H4 (cell line): ENCODE measurements at places on chromosomes 12 and 14. TPM values are rescaled to one million over a fixed set of nuclear protein-coding genes. Genes with fewer than 3 reads are reported as not detected.
A peak's percentile ranks its signal among the peaks of the same experiment; 100 is the strongest.

Gene ALG10B
- total RNA-seq: 2.4 and 4.7 TPM in 2 replicates

- DNase-seq: peak; percentile 98
These were observed 197.0 kb upstream of the AMIGO2 start for GRCh38 chr12:47276621-47277309.

Gene MANSC1
- total RNA-seq: 0.39 and 0.52 TPM in 2 replicates

Gene PMCH
- not detected in 2 replicates for total RNA-seq

DNA sequence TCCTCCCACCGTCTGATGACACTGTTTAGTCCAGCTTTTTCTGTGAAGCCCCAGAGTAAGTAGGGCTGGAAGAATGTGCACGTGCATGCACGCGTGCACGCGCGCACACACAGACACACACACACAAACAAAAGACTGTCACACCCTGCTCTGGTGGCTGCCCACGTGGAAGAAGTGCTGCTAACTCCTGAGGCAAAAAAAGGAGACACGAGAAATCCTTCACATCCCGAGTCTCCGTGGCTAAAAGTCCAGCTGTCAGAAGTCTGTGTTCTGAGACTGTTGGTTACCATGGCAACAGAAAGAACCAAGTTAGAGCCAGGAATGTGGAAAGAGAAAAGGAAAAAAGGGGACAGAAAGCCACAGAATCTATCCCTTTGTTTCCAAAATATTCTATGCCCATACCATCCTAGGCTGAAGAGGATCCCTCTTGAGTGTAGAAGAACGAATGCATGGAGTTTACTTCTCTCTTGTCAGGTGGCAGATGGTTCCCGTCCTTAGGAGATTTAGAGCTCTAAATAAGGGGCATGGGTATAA, 1.6 kb upstream of the C12orf71 start:
- no peak for DNase-seq

Gene OAS3
- 39.1 and 46.8 TPM in 2 replicates for total RNA-seq

DNA sequence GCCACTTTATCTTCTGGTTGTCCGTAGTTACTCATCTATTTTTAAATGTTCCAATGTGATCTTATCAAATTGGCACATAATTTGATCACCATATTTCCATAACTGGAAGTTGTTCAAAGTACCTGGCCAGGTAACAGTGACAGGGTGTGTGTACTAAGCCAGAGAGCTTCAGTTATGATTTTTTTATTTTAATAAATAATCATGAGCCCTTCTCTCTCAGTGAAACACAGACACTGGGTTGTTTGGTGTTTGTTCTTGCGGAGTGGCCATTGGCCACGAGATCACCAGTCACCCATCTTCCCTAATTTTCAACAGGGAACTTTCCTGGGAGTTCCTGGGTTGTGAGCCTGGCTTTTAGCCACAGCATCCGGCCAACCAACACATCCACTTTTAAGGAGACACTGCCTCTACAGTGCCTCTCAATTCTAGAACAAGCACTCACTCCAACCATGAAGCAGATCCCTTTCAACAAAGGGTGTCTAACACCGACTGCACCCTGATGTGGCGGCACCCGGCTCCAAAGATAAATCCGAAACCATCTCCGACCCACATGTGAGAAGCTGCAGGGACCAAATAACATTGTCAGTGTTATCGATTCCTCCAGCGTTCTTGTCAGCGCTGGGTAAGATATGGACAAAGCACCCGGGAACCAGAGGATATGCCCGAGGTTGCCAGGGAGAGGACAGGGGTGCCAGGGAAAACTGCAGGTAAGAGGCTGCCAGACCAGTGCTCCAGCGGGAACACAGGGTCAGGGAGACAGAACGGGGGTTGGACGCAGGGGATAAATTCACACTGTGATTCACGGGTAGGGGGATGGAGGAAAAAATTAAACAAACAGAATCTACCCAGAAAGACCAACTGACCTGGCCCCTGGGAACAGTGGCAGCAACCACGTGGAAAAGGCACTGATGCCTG, 49.9 kb downstream of the FOXN3 start:
- DNase-seq: no peak

Gene KCNJ8
- 0.74 and 1.0 TPM in 2 replicates for total RNA-seq

DNA sequence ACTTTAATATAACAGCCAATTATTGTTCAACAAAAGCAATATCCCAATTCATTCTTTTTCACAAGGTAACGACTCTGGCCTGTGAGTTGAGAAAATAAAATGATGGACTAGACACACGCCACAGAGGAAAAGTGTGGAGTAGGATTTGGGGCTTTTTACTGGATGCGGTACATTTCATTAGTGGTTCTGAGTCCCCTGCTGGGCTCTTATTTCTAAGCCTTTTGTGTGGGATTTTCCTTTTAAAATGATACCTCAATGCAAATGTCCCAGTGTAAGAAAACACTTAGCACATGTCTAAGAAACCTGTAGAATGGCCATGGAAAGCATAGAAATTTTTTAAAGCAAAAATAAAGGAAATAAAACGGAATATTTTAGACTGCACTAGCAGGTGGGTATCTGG, 73.4 kb downstream of the C12orf42 start:
- no peak for DNase-seq

GRCh38 chr14:94473666-94474410, 2.2 kb downstream of the SERPINA9 start:
- DNase-seq: no peak

Gene NKX2-1
- total RNA-seq: 0.06 and 0.62 TPM in 2 replicates

GRCh38 chr12:128745772-128746689, 77.7 kb downstream of the SLC15A4 start:
- DNase-seq: no peak

- no peak for DNase-seq
These were observed 2.9 kb downstream of the PRMT5 start for GRCh38 chr14:22926316-22926715.

Gene GLT1D1
- not detected in 2 replicates for total RNA-seq

DNA sequence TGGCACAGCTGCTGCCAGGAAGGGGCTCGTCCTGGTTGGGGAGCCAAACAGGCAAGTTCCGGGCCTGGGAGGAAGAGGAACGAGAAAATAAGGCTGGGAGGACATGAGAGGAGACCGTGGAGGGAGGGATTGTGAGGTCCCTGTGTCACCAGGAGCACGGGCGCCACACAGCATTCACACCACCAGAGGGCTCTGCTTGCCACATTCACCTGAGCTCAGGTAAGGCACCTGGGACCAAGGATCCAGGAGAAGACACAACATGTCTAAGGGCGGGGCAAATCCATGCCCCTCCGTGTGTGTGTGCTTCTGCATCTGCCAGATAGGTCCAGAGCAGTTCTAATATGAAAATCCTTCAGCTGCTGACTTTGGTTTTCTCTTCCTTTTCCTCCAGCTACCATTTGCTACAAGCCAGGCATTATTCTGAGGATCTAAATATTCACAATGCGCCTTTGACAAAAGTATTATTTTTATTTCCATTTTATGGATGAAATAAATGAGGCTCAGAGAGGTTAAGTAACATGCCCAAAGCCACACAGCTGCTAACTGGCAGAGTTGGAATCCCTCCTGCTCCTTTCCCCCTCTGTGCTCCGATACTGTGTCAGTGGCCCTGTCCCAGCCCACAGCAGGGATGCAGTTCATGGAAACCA, 14.6 kb downstream of the RAPGEF3 start:
- DNase-seq: no peak

GRCh38 chr14:103445806-103446205, 60.6 kb downstream of the MARK3 start:
- no peak for DNase-seq

GRCh38 chr14:68824517-68825347, 31.9 kb upstream of the ZFP36L1 start:
- DNase-seq: peak; percentile 79

DNA sequence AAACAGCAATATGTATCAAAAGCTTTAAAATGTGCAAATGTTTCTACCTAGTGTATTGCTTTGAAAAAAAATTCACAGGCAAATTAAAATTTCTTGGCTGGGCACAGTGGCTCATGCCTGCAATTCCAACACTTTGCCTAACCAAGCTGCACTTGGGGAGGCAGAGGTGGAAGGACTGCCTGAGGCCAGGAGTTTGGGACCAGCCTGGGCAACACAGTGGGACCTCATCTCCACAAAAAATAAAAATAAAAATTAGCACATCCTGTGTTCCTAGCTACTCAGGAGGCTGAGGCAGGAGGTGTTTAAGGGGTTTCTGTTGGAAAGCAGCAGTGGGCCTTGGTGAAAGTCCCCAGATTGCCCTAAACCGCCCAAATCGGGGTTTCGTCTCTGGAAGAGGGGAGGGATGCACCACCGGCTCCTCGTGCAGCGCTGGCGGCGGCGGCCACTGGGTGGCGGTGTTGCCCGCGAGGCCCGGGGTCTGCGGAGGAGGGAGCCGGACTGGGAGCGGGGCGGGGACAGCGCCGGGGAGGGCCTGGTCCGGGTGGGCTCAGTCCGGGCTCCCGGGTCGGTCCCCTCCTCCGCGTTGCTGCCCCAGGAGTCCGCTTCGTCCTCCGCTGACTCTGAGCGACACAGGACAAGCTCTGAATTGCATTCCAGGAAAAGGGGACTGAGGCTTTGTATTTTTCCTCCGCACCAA, 265.6 kb downstream of the AACS start:
- DNase-seq: peak; percentile 38

- peak; percentile 25 for DNase-seq
These were observed 20.8 kb upstream of the STRAP start for GRCh38 chr12:15861404-15861803.

DNA sequence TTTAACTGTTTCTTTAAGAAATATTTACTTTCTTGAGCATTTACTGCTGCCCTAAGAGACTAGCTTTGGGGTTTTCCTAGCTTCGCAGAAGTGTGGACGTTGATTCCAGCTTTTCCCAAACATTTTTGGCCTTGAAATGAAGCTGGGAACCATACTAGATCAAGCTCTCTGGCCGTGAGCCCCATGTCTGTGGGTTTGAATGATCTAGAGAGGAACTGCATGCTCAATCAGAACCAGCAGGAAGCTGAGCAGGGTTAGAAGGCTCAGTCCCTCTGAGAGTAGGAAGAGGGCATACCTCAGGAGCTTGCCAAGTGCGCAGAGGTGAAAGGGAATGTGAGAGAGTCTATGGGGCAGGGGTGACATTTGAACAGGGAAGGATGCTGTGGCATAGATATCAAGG, 292.1 kb downstream of the CACNA1C start:
- DNase-seq: no peak

- peak; percentile 97 for DNase-seq
These were observed 104.5 kb upstream of the FRMD6 start for GRCh38 chr14:51547260-51547659.

Gene PPP1R36
- total RNA-seq: 0.64 TPM in 1 of 2 replicates, not detected in the other
